ENCODE measurements at places on chromosomes 11 and 22. TPM values are rescaled to one million over a fixed set of nuclear protein-coding genes. Genes with fewer than 3 reads are reported as not detected.

- DNase-seq: no peak
Measured at GRCh38 chr11:91608677-91609076, 615.9 kb upstream of the FAT3 start.

DNA sequence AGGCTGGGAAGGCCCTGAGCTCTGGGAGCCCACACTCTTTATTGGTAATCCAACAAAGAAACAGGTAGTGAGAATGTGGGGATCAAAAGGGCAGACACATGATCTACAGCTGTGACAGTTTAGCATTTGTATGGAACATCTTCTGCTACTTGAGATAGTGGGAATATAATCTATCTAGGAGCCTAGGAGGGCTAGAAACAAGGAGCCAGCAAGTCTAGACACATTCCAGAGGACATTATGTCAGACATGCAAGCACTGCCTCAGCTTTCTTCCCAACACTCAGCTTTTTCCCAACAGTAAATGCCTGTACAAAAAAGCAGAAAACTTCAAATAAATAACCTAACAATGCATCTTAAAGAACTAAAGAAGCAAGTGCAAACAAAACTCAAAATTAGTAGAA lies 1150.6 kb upstream of the RAG2 start:
- no peak for DNase-seq

GRCh38 chr11:22341588-22341931 lies 3.4 kb downstream of the SLC17A6 start:
- DNase-seq: no peak

DNA sequence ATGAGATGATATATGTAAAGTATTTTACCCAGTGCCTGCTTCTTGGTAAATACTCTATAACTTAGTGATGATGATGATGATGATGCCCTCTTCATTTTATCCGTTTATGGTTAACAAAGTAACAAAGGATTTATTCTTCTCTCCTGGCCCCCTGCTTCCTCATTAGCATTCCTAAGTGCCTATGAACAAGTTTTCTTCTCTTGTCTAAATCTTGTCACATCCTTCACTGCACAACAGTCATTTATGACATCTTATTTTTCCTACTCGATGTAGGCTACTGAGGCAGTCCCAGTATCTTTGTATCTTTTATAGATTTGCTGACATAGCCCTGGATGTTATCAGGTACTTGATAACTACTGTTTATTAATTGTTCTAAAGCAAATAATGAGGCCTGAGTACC lies 754.4 kb upstream of the ARHGAP42 start:
- DNase-seq: no peak

IFTAP gene
- 39.3 TPM for total RNA-seq

C11orf91 gene
- total RNA-seq: not detected

Data from MG63 (cell line).